Uterus (tissue), 4 donors: ENCODE measurements at places on chromosomes 6 and 20. TPM values are rescaled to one million over a fixed set of nuclear protein-coding genes. Genes with fewer than 3 reads are reported as not detected.

Gene SNRNP48
- total RNA-seq = 39.7 TPM

Gene BTNL2
- total RNA-seq = not detected

- no peaks in the 10 kb centered on the region for H3K27me3 ChIP-seq
- no peak for DNase-seq
- H3K27ac ChIP-seq = no peak overlapping the region
- H3K4me1 ChIP-seq = no peaks in the 10 kb centered on the region
Observed at GRCh38 chr20:35568645-35569044, 26.8 kb downstream of the ERGIC3 start.

- H3K36me3 ChIP-seq = no peaks in the 10 kb centered on the region
- DNase-seq = no peak
- H3K4me3 ChIP-seq = no peak overlapping the region
- no peak overlapping the region for H3K27ac ChIP-seq
- H3K4me1 ChIP-seq = peaks cover 3% of the 10 kb centered on the region
- no peaks in the 10 kb centered on the region for H3K27me3 ChIP-seq
Observed at GRCh38 chr6:26105109-26105730, 18.0 kb downstream of the HFE start.

- no peaks in the 10 kb centered on the region for H3K36me3 ChIP-seq
- DNase-seq = no peak
- H3K4me3 ChIP-seq = no peak overlapping the region
- H3K27me3 ChIP-seq = no peaks in the 10 kb centered on the region
- no peak overlapping the region for H3K27ac ChIP-seq
Observed at GRCh38 chr20:19750907-19751636, 7.0 kb upstream of the RIN2 start.

DNA sequence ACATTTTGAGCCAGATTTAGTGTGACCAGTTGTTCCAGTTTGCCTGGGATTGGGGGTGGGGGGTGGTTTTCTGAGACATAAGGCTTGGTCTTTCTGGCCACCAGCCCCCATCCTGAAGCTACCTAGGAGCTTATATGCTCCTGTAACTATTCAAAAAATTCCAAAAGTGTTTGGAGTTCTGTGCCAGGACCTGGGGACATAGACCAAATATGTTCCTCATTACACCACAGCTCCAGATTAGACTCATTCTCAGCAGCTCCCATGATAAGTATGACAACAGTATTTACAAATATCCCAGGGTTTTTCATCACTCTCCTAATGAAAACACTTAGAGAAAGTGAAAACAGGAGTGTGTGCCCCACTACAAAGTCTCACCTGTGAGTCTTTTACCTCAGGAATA is 37.8 kb upstream of the RNF144B start:
- H3K4me3 ChIP-seq = no peak overlapping the region
- no peaks in the 10 kb centered on the region for H3K36me3 ChIP-seq
- H3K27me3 ChIP-seq = no peaks in the 10 kb centered on the region
- no peaks in the 10 kb centered on the region for H3K4me1 ChIP-seq
- no peak for DNase-seq
